ENCODE measurements at places on chromosomes 11 and 22.

GRCh38 chr11:57213342-57214097 lies 23.5 kb downstream of the APLNR start:
- no peak for DNase-seq

- DNase-seq, result no peak
These were observed 64.2 kb downstream of the NFAM1 start for GRCh38 chr22:42367980-42368378.

DNA sequence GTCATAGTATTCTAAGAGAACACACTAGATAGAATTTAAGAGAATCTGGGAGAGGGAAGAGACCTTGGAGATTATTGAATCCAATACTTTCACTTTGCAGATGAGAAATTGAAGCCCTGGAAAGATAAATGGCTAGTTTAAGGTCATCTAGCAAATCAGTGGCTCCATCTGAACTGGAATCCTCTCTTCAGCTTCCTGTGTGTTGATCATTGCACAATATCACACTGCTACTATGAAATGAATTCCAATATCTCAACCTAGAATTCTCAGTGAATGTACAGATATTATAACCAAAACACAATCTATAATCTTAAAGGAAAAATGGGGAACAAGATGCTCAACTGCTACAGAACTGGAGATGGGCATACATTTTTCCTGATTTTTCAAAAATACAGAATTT lies 44.1 kb downstream of the DCUN1D5 start:
- no peak for DNase-seq

DNA sequence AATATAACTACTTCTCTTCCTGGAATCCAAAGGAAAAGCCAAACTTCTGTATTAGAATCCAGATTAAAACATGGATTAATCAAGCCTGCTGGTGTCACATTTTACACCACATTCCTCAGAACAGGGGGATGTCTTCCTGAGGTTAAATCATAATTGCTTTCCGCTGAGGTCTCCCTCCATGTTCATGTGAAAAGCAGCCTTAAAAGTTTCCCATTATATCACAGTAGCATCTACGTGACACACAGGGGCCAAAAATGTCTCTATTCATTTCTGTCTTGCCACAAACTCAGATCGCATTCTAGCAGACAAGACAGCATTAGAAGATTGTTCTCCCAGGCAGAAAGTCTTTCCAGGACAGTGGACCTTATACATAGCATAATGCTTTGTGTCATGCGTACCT lies 788.7 kb downstream of the OPCML start:
- DNase-seq, result no peak

- DNase-seq, result no peak
These were observed 6.1 kb downstream of the FADS3 start for GRCh38 chr11:61885166-61885778.

DNA sequence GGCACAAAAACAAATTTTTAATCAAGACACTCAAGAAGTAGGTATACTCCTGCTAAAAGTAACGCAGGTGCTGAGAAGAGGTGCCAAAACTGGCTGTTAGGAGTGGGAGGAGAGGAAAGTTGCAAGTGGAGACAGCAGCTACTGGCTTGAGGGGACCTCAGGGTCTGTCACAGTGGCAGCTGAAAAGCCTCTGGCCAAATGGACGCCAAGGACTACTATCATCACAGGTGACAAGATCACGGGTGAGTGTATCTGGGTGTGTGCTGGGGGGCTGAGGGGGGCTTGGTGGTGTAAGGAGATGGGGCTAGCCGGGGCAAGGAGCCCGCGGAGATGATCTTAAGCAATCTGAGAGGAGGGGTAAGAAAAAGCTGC lies 687 bp downstream of the ZNF202 start:
- peak; percentile 19 for DNase-seq

DNA sequence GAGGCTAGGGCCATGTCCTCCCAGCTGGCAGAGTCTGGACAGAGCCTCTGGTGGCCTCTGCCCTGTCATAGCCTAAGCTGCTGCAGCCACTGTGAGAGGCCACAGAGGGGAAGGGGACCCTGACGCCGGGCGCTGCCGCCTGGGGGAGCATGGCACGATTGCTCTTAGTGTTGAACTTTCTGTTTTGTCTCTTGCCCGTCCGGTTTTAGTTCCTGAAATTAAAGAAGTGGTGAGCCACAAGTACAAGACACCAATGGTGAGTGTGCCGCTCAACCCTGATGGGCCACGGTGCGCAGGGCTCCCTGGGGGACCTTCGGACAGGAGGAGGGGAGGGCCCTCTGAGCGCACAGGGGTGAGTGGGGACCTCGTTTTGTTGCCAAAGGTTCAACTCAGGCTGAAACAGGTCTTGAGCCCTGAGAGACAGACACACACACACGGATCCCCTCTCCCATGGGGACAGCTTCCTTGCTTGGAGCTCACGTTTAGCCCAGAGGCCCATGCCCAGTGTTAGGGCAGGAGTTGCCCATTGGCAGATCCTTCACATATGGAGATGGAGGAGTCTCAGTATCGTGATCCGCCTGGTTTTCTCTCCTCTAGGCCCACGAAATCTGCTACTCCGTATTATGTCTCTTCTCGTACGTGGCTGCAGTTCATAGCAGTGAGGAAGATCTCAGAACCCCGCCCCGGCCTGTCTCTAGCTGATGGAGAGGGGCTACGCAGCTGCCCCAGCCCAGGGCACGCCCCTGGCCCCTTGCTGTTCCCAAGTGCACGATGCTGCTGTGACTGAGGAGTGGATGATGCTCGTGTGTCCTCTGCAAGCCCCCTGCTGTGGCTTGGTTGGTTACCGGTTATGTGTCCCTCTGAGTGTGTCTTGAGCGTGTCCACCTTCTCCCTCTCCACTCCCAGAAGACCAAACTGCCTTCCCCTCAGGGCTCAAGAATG lies 23.8 kb downstream of the MYBPC3 start:
- DNase-seq, result no peak

DNA sequence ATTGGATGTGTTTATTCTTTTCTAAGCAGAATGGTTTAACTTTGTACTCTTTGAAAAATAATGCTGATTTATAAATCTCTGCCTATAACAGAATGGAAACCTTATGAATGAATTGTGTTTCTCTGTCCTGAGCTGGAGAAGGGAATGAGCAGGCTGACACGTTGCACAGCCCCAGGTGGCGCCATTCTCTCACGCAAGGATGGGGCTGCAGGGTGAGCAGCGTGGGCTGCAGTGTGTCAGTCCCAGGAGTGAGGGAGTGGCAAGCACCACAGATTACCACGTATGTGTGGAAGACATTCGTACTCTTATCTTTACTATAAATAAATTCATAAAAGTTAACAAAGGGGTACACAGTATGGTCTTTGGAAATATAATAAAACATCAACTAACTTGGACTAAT lies 33.4 kb downstream of the FDX1 start:
- peak; percentile 33 for DNase-seq

DNA sequence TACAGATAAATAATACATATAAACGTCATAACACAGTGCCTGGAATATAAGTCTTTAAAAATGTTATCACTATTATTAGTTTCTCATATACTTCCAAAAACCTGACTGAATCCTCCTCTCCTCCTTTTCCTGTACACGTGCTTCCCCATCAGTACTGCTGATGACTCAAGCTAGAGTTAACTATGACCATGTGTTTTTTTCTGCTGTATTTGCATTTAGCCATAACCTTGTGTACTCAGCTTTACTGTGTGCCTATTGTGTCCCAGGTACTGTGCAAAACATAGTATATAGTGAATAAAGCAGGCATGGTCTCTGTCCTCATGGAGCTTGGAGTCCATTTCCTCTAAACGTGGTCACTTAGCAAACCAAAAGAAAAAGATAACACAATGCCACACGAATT lies 56.5 kb upstream of the ARHGAP32 start:
- DNase-seq, result no peak

- DNase-seq, result no peak
These were observed 618 bp downstream of the MTA2 start for GRCh38 chr11:62601122-62601371.

GRCh38 chr11:114133548-114134329 lies 74.2 kb downstream of the ZBTB16 start:
- no peak for DNase-seq

- peak; percentile 78 for DNase-seq
These were observed 18.4 kb downstream of the SELENOO start for GRCh38 chr22:50218996-50219727.

DNA sequence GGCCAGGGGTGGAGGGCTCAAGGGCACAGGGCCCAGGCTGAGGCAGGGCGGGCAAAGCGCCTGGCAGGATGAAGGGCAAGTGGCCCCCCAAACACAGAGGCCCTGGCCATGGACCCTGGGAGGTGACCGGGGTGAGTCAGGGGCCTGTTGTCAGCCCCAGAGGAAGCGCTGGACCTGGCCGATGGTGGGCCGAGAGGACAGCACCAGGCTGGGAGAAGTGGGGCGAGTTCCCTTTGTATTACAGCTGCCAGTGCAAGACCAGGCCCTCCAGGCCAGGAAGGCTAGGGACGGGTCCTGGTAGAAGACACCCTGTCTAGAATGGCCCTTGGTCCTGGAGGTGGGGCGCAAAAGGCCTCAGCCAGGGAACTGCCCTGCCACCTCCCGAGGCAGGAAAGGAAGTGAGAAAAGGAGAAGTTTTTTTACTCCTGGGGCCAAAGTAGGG lies 12.8 kb downstream of the CXCR5 start:
- DNase-seq, result no peak

- no peak for DNase-seq
These were observed 127.0 kb downstream of the TRPC6 start for GRCh38 chr11:101456812-101457211.

DNA sequence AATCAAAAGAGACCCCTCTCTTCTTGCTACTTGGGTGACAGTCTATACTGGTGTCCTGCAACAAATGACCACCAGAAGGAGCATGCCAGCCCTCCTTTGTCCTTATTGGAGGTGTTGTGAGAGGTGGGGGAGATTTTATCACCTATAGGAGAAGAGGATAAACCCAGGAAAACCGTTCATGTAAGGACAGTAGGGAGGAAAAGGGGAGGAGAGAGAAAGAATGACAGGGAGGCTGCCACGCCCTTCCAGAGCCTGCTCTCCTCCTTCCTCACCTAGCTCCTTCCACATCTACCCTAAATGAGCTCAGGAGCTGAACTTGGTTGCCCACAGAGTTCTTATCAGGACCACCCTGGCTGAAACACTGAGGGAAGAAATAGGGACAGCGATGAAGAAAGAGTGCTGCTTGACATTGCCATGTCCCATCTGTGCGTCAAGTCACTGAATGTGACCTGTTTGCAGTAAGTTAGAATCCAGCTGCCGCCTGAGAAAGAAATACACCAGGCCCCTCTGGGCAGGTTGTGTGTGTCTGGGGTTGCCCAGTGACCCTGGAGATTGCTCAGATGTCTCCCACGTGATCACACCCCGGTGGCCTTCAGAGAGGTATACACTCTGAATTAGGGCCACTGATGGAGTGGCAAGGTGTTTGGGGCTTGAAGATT lies 40.4 kb upstream of the ETS1 start:
- no peak for DNase-seq

DNA sequence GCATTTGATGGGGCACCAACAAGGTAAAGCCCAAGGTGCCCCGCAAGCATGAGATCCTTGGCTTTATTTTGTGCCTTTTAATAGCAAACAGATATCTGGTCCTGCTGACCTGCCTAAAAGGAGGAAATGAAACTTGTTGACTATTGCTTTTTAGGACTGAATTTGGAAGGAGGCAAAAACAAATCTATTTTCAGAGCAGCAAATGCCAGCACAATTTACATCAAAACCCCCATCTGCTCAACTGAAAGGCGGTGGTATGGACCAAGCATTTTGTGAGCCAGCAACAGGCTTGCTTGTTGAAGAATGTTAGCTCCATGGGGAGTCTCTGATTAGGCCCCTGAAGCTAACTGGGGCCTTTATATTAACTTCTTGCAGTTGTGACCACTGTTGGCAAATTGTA lies 192.6 kb upstream of the E2F8 start:
- DNase-seq, result no peak

GRCh38 chr11:67303835-67304411 lies 593 bp downstream of the SSH3 start:
- DNase-seq, result peak; percentile 42

- no peak for DNase-seq
These were observed 19.5 kb upstream of the SCGB1A1 start for GRCh38 chr11:62399172-62399877.

- DNase-seq, result no peak
These were observed 69.8 kb downstream of the ARFGAP2 start for GRCh38 chr11:47106798-47107411.

GRCh38 chr22:23207729-23208393 lies 27.6 kb downstream of the BCR start:
- no peak for DNase-seq

DNA sequence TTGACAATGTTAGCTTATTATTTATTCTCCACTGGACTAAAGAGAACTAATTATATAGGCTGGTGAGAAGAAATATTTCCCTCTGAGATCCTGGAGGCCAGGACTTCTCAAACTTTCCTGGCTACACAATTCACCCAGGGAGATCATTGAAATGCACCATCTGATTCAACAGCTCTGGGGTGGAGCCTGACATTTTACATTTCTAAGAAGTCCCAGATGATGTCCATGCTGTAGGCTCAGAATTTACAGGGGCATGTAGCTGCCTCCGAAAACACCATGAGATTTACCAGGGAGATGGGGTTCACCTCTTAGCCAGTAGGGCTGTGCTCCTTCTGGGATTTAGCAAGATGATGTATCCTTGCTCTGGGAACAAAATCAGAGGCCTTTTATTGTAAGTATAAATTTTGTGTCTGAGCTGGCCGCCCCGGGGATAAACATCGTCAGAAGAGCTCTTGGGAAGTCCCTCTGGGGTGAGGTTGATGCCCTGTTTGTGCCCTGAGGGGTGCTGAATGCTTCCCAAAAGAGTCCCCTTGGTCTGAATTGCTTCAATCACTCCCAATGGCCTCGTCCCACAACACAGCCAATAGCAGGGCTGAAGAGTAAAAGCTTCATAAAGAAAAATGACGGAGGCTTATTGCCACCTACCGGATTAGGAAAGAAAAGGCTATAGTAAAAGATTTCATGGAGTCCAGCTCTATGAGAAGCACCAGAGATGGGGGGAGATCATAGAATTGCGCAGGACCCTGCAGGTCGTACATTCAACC lies 33.4 kb upstream of the API5 start:
- DNase-seq, result peak; percentile 42

- DNase-seq, result no peak
These were observed 130.8 kb downstream of the CEP164 start for GRCh38 chr11:117458275-117459122.

DNA sequence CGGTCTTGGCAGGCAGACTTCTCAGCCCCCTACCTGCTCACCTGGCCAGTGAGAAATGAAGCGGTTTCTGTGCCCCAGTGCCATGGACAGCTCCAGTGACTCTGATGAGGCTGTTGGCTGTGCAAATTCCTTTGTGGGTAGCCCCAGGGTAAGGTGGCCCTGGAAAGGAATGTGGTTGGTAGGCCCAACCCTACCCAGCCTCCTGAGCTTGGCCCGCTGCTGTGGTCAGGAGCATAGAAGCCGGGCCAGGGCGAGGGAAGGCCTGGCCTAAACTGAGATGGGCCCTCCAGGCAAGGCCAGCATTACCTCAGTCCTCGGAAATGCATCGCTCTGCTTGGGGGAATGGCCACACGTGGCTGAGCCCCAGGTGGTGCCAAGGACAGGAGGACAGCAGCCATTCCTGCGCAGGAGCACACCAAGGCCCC lies 16.9 kb downstream of the DAGLA start:
- no peak for DNase-seq

- DNase-seq, result no peak
These were observed 63.8 kb downstream of the KIF18A start for GRCh38 chr11:28043930-28044709.

GRCh38 chr11:565921-566509 lies 5.2 kb downstream of the RASSF7 start:
- no peak for DNase-seq

GRCh38 chr11:74265256-74265655 lies 46.2 kb downstream of the P4HA3 start:
- no peak for DNase-seq

GRCh38 chr11:84319863-84320262 lies 1033.7 kb upstream of the CCDC90B start:
- no peak for DNase-seq

GRCh38 chr11:9208726-9209501 lies 56.2 kb downstream of the DENND5A start:
- DNase-seq, result no peak
